ENCODE measurements at places on chromosomes 7 and 10.

DNA sequence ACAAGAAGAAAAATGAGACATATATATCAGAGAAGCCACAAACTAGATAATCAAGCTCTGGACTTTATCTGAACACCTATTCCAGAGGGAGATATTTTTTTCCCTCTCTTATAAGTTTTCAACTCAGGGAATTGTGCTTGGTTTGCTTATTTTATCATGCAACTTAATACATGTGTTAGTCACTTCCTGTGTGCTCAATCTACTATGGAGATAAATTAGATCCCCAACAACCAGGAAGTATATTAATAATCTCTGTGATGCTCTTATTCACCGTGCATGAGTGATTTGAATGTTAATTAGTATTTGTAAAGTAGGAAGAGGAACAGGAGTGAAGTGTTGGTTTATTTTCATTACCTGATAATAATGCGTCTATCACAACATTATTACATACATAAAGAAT, 38.8 kb upstream of the ZNF365 start:
- DNase-seq = no peak

DNA sequence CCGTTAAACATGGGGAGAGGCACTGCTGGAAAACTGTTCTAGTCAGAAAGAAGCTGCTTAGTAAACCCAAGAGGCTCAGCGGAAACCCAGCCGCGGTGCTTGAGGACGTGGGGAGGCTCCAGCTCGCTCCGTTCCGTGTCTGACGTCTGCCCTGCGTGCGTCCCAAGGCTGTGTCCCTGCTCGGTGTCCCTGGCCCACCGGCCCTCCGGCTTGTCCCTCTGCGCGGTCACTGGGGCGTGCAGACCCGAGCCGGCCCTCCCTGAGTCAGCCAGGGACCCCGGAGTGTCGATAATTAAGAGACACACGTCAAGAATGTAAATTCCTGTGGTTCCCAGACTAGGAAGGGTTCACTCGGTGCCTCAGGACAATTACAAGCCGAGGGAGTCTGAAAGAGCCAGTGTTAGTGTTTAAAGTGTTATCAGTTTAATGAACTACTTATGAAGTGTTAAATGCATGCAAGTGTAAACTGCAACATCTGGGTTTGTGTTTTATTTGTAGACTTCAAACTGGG, 98.9 kb downstream of the WDR11 start:
- DNase-seq = no peak

DNA sequence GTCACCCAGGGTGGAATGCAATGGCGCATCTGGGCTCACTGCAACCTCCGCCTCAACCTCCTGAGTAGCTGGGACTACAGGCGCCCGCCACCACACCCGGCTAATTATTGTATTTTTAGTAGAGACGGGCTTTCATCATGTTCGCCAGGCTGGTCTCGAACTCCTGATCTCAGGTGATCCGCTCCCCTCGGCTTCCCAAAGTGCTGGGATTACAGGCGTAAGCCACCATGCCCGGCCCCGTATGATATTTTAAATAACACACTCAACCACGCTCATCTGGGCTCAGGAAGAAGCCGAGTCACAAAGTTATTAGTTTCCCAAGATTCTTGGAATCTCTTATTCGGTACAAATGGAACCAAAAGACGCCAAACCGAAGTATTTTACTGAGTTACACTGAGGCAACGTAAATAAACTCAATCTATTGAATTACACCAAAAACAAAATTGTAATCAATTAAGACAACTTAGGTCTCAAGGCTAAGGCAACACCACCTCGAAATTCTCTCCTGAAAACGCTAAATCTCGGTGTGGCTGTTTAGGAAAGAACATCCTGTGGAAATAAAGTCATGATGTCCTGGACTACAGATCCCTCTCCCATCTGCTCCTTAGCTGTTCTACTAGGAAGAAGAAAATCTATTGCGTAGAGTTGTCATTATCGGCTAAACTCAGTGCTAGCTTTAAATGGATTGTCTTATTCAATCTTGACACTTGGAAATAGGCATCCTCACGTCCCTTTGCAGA, 910 bp downstream of the ARHGAP19 start:
- DNase-seq = no peak

DNA sequence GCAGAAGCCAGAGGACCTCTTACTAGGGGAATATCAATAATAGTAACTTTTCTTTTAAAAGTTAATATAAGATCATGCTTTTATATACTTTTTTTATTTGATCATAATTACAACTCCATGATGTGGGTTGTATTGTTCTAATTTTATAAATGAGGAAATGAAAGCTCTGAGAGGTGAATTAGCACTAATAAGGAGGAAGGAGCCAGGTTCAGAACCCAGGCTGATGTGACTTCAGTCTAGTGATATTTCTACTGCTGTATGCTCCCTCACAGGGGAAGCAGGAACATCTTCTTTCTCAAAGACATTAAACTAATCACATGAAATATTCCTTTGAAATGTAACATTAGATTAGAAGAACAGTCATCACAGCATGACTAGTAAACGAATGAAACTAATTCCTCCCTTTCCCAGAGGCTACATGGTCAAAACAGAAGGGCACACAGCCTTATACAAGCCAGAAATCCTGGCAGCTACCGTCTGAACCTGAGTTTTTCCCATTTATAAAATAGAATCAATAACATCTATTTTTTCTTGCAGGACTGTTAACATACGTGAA, 81.4 kb upstream of the GJD4 start:
- DNase-seq = no peak

- no peak for DNase-seq
Observed at GRCh38 chr10:6778992-6779701, 199.1 kb upstream of the PRKCQ start.

DNA sequence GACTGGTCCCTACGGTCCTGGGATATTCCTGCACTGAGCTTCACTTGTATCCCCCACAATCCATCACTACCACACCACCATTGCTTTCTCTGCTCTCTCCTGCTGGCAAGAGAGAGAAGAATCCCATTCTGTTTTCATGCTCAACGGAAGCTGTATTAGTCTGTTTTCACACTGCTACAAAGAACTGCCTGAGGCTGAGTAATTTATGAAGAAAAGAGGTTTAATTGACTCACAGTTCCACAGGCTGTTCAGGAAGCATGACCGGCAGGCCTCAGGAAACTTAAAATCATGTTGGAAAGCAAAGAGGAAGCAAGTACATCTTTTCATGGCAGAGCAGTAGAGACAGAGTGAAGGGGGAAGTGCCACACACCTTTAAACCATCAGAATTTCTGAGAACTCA, 260.4 kb upstream of the LYZL1 start:
- DNase-seq = no peak

Measured in activated T-helper 1 cell treated with anti-CD3 and anti-CD28 coated beads, Interleukin-12 subunit alpha, Interleukin-12 subunit beta, Interleukin-2, Interleukin-4 antibody, amounts not matched to agents 30 ng/mL and 10 ng/mL and 1 ng/mL, durations not matched to agents 14 hours and 24 hours and 36 hours (primary cell).